Activated gamma-delta T cell treated with anti-CD3 and anti-CD28 coated beads, Interleukin-2, amount 50 U/mL, for 16 hours (primary cell): ENCODE measurements at places on chromosomes 4 and X.

DNA sequence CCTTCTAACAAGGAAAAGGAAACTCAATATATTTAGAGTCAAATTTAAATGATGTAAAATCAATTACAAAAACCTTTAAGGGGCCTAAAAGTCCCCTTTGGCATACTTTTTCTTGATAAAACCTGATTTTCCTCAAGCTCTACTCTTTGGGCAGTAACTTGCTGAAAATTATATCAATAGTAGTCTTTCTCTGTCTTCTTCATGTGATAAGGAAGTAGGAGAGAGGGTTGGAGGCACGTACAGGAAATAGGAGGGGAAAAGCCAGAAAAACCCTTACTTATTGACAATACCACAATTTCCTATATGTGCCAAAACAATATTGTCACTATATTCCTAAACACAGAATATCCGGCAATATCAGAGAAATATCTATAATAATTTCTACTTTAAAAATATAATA lies 9.6 kb downstream of the RHOH start:
- DNase-seq, result no peak

DNA sequence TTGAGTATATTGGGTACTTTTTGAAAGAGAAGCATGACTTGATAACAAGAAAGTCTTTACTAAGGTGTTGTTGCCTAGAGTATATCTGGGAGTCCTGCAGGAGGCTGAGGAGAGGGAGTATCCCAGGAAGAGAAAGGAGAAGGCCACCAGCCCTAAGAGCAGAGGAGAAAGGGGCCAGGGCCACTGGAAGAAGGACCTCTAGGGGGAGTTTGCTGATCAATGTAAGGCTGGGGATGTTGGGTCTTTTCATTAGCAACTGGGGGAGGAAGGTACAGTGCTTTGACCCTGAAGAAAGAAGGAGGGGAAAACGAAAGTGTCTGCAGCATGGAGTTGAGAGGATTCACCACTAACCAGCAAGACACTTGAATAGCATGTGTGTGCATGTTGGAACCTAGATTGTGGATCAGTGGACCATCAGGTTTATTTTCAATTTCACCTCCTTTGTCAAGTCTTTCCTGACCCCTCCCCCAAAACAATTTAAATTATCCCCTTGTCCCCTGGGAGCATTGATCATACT lies 4.5 kb downstream of the SMIM9 start:
- DNase-seq, result no peak

GRCh38 chr4:67910585-67910905 lies 26.7 kb upstream of the TMPRSS11D start:
- no peak for DNase-seq

DNA sequence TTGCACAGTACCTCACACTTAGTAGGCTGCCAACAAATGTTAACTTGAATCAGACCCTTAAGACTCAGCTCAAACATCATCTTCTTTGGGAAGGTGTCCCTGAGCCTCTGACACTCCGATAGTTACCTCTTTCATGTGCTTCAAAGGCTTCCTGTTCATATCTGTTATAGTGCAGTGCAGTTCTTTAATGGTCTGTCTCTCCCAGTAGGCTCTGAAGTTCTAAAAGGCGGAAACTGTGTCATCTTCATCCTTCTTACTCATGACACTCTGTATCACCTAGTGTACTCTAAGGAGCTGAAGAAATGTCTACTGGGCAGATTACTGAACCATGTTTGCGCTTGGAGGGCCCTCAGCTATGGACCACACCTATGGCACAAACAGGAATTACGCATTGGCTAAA lies 2.1 kb upstream of the DIAPH2 start:
- DNase-seq, result no peak

DNA sequence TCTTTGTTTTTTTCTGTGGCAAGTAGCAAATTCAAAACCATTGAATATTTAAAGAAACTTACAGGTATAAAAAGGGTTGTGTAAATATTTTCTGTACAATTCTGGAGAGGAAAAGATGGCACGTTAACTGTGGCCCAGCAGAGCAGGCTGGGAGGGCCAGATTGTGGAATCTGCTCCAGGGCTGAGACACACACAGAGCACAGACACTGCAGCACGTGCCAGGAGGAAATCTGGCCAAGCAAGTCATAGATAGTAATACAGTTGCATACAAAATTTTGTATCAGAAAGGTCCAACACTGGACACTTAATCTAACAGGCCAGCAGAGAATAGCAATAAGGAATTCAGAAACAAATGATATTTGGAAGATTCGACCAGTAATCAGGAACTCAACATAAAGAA lies 763.7 kb downstream of the PDHA2 start:
- DNase-seq, result no peak

DNA sequence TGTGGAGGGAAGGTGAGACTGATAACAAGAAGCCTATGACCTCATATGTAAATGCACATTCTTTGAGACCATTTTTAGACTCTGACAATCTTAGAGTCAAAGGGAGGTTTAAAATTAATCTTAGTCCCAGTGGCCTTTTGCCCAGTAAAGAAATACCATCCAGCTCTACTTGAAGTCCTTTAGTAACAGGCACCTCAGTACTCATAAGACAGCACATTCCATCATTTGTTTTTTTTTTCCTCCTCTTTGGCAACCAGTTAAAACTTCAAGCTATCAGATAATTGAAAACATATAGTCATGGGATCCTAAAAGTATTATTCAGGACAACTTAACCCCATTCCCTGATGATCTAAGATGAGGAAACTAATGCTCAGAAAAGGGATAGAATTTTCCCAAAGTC lies 4.6 kb downstream of the EDA2R start:
- no peak for DNase-seq

- no peak for DNase-seq
Measured at GRCh38 chrX:16185725-16186136, 18.4 kb downstream of the MAGEB17 start.

DNA sequence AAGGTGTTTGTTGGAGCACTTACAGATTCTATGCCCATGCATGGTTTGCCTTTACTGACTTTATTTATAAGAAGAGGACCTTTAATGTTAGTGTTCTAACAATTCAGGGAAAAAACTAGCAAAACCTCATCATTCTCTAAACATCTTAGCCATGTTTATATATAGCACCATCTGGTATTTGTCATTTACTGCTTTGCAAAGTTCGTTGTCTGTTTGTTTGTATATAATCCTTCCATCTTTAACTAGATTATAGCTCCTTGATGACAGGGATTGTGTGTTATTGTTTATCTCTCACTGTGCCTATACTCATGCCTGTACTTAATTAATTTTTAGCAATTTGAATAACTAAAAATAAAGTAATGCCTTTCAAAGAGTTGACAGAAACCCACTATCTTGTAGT lies 170.6 kb upstream of the PACRGL start:
- DNase-seq, result no peak

- DNase-seq, result no peak
Measured at GRCh38 chr4:3818371-3818770, 52.2 kb downstream of the ADRA2C start.

DNA sequence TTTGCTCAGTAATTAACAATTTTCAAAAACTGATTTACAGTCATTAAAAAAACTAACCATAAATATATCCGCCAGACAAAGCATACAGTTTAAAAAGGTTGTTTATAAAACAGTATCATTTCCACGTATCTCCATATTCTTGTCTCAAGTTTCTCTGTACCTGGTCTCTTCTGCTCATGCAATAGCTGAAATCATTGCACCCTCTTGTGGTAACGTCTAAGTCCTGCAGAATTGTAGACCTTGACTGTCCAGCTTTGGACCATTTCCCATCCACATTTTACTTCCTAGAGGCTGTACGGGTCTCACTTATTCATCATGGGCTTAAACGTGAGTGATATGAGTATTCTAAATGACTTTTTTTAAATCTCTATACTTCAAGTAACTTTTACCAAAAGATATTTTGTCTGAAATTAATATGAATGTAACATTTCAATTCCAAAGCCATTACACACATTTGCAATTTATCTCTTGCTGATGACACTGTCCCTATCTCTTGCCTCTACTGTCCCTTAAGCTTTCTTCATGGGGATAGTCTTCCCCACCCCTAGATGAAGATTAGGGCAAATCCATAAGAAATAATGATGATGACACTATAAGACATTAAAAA lies 118.5 kb downstream of the BTC start:
- DNase-seq, result no peak

GRCh38 chr4:59091146-59092142 lies 1981.3 kb upstream of the IGFBP7 start:
- no peak for DNase-seq

- no peak for DNase-seq
Measured at GRCh38 chr4:126451237-126451873, 1136.6 kb downstream of the FAT4 start.

DNA sequence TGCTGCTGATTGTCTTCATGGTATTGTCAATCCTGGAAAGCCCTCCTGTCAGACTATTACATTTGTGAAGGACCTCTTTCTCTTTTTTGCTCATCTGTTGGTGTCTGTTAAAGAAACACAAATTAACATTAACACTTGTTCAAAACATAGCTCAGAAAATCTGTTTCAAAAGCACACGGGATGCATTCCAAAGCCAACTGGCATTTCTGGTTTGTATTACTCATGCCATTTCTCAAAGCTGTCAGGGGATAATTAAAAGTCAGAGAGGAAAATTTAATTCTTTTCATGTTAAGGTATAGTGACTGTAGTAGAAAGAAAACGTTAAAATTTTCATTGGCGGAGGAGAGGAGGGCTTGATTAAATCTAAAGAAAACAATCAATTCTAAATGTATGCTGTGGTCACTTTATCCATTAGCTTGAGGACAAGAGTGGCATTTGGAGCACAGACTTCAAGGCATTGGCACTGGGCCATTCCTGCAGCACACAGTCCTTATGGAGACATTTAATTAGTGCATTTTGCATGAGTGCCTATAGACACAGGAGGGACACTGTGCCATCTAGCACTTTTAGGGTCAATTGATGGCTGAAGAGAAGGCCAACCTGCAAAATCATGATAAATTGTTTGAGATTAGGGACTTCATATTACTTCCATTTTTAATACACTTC lies 21.2 kb upstream of the GLRA2 start:
- DNase-seq, result no peak

DNA sequence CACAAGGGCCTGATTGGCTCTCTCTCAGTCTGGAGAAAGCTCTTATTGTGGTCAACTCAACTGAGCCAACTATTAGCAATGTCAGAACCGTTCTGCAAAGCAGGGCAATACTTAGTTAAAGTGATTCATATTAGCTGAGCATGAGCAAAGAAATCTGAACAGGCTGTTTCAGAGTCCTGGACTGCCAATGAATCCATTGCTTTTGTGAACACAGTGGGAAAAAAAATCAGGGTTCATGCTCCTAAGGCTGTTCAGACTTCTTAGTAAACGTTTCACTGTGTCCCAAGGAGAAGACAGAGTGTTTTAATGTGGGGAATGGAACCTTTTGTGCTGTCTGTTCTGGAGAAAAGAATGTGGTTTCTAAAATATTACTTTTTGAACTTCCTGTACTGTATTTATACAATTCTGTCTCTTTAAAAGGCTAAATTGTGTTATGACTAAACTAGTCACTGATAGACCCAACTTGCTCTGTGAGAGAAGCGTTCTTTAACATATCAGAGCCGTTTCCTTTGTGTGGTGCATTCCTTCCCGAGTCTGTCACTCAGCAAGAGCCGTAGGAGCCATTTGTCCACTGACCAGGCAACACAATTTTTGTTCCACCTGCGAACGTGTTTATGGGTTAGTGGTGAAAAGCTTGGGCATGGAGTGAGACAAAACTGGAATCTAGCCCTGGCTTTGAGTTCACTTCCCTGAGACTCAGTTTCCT lies 366.1 kb downstream of the FBXO8 start:
- no peak for DNase-seq

- DNase-seq, result no peak
Measured at GRCh38 chrX:145735036-145735435, 82.6 kb upstream of the SLITRK2 start.

DNA sequence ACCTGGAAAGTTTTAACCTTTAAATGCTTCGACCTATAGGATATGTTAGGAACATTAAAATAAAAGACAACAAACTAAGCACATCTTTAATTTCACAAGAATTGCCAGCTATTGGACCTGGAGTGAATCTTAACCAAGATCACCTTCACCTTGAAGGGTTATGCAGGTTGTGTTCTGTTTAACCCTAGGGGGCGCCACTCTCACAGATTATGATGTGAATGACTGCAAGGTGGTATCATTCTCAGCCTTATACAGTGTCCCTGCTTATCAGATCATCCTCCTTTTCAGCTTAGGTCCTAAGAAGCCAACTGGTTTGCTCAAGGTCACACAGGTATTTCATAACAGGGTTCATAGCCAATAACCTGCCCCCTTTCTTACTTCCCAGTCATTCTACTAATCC lies 23.5 kb downstream of the INTS6L start:
- DNase-seq, result no peak

DNA sequence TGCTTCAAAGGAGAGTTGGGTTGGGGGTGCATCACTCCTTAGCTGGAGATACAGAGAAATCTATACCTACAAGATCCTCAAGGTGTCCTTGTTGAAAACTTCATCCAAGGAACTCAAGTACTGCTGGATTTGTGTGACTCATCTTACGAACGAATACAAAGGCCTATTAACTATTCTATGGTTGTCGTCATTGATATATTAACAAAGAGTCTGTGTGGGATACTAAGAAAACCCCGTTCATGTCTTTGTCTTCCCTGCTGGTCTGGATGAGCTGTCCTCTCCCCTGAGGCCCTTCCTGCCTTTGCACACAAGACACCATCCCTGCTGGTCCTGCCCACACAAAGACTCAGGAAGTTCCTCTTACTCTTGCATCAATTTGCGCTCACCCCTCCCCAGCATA lies 54.9 kb upstream of the IRF2 start:
- DNase-seq, result no peak

GRCh38 chr4:56607926-56608325 lies 73.2 kb downstream of the HOPX start:
- DNase-seq, result no peak

DNA sequence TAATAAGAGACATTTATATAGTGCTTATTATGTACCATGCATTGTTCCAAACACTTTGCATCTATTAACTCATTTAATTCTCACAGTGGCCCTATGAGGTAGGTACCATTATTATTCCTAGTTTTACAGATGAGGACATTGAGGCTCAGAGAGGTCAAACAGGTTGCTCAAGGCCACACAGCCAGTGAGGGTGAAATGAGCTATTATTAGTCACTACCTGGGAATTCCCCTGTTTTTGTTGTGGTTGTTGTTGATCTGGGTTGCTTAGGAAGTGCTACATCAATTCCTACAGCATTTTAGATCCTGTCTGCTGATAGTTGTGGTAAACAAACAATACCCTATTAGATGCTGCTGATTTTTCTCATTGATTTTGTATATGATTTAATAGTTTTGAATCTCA lies 41.2 kb downstream of the APLN start:
- DNase-seq, result no peak

GRCh38 chr4:167956676-167957075 lies 135.7 kb upstream of the ANXA10 start:
- DNase-seq, result no peak

DNA sequence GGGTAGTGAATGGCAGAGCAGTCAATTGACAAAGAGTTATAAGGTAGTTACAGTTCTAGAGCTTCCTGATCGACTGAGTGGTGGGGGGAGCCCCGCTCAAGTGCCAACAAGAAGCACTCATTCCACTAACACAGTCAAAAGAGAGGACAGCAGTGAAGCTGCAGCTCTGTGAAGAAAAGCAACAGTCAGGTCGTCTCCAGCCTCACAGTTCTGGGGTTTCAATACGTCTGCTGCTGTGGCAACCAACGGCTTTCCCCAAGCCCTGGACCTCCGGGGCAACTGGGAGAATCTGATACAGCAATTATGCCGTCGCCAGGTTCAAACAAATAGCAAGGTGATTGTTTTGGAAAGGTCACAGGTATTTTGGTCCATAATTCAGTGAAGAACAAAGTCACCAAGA lies 30.8 kb downstream of the GPM6B start:
- no peak for DNase-seq
